Hindlimb muscle (tissue), 1 donor: ENCODE measurements at places on chromosomes 4 and X. TPM values are rescaled to one million over a fixed set of nuclear protein-coding genes. Genes with fewer than 3 reads are reported as not detected.

- no peak for DNase-seq
These were observed 60.8 kb upstream of the TBC1D14 start for GRCh38 chr4:6848717-6849305.

GRCh38 chr4:123232439-123232838 lies 164.2 kb upstream of the SPRY1 start:
- DNase-seq = no peak

GRCh38 chrX:134373736-134374135 lies 86.2 kb upstream of the HPRT1 start:
- peak; percentile 4 for DNase-seq

GRCh38 chrX:13655674-13656073 lies 2.7 kb downstream of the TCEANC start:
- DNase-seq = no peak

DNA sequence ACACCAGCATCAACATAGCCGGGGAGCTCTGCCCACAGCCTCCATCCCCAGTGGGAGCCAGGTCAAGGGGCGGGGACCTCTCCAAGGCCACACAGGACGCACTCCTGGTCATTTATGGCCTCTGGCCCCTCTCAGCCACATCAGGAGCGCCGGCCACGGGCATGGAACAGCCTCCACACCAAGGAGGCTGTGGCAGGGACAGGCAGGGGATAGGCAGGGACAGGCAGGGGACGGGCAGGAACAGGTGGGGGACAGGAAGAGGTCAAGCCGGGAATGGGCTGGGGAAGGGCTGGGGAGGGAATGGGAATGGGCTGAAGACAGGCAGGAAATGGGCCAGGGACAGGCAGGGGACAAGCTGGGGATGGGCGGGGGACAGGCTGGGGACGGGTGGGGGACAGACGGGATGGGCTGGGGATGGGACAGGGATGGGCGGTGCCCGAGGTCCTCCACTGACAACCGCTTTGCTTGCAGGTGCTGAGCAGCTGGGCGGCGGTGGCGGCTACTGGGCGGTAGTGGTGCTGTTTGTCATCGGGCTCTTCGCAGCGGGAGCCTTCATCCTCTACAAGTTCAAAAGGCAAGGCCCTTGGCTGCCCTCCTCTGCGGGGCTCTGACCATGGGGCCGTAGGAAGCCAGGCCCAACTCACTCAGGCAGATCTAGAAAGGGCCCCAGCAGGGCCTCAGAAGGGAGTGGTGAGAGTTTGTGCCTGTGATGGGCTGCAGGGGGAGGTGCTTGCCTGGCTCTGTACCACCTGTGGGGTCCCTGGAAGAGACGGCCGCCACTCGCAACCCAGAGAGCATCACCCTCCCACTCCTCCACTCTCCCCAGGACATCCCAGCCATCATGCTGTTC lies 205.6 kb downstream of the AFAP1 start:
- no peak for DNase-seq

GRCh38 chr4:145670422-145670821 lies 9.5 kb upstream of the C4orf51 start:
- DNase-seq = no peak

DNA sequence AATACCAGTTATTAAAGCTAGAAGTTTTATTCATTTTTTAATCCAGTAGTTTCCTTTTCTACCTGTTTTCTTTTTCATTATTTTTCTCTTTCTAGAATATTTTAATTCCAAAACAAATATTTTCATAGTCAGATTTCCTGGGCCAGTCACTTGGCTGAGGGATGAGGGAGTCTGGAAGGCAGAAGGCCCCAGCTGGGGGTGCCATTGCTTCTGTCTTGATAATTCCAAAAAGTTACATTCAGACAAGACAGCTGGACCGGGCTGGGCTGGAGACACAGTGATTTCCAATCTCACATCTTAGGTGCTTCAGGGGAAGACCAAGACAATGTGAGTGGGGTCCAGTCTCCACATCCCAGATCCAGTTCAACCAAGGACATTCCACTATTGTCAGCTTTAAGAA lies 263.5 kb downstream of the TMA16 start:
- no peak for DNase-seq

GRCh38 chr4:86060341-86060740 lies 299.5 kb downstream of the MAPK10 start:
- DNase-seq = no peak

- no peak for DNase-seq
These were observed 91.1 kb downstream of the PPP3CA start for GRCh38 chr4:101256222-101256621.

- DNase-seq = no peak
These were observed 67.3 kb downstream of the ZFX start for GRCh38 chrX:24216827-24217226.

GRCh38 chr4:78928835-78929234 lies 10.4 kb downstream of the PAQR3 start:
- DNase-seq = no peak

DNA sequence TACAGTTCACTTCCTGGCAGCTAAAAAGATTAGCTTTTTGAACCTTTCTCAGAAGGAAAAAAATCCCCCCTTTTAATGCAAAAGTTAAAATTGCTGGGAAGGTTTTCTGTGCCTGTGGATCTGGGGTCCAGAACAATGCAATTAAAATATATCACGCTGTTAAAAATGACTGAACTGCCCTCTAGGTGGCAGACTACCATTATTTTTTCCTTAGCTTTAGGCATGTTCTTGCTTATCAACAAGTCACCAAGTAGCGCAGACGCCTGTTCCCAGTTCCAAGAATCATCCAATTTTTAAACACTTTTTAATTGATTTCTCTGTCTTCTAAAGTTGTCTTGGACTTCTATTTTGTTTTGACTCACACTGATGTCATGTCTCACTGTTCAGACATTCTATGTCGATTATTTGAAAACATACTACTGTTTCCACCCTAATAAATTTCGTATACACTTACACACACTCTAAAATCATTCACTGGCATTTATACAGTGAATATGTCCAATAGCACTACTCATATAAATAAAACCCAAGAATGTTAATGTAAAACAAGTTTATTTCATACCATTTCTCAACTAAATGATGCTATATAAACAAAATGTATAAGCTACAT lies 661.6 kb downstream of the RAPGEF2 start:
- peak; percentile 42 for DNase-seq

DNA sequence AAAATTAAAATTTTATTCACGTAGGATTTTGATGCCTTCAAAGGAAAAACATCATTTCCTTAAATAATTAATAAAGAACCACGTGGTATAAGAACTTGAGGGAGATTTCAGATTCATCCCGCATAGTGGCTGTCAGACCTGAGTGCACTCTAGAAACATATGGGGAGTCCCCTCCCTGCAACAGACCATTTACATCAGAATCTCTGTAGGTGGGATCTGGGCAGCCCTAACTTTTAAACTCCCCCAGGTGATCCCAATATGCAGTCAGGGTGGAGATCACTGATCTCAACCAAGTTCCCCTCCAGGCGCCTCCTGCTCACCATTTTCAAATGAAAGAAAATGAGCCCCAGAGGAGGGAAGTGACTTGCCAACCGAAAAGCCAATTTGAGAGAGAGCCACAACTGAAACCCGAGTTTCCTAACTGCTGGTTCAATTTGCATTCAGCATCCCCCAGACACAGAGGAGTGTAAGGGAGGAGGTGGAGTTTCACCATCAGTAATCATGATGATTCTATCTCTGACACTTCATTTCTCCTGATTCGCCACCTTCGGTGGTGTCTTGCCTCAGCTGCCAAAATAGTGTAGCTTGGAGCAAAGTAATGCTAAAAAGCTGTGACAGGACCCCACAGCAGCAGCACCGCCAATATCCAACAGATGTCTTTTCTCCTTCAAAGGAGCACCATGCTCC lies 11.4 kb downstream of the RNF150 start:
- DNase-seq = no peak

DNA sequence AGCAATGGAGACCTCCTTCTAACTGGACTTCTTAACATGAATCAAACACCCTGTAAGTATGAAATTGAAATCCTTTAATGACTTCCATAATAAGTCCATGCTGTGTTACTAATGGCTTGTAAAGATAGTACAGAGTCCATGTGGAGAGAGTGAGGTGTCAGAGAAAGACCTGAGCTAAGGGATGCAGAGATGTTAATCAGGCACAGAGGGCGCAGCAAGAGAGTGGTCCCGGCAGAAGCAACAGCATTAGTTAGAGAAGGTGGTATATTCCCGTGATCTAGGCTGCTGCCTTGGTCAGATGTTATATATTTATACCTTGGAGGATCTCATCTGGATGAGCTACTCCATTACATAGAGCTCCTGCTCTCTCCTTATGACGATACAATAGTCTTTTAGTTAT lies 295.3 kb downstream of the LDB2 start:
- DNase-seq = no peak

GRCh38 chr4:185142564-185142911 lies 528 bp upstream of the SLC25A4 start:
- DNase-seq = no peak

DNA sequence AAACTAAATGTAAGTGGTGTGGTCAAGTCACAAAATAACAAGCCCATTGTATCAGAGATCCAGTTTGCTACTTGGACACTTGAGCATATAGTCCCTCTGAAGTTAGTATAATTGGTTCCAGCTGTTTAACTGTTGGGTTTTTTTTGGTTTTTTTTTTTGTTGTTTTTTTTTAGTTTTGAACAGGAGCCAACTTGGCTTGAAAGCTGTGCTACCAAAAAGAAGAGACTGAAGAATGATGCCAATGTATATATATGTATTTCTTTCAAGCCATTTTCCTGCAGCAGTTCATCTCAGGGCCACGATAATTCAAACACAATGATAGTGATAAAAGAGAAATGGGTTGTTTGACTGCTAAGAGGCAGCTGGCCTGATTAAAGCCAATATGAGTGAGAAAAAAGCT lies 138.3 kb downstream of the PCDH18 start:
- DNase-seq = peak; percentile 14

GRCh38 chr4:65227628-65228027 lies 442.7 kb downstream of the EPHA5 start:
- no peak for DNase-seq

GRCh38 chr4:1374706-1375045 lies 27.7 kb downstream of the UVSSA start:
- no peak for DNase-seq

- no peak for DNase-seq
These were observed 219.6 kb downstream of the CAMK2D start for GRCh38 chr4:113541933-113542332.

DNA sequence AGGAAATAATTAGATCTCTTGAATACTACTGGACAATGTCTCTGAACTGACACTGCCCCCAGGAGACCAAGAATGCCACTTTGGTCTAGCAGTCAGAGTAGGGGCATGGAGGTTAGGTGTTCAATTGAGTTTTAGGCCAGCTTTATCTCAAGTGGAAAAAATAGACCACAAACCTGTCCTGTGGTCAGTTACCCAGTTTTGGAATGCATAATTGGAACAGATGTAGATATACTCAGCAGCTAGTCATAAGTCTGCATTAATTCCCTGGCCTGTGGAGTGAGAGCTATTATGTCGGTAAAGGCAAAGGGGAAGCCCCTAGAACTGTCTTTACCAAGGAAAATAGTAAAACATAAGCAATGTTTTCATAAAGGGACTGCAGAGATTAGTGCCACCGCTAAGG lies 587.7 kb downstream of the GLUD2 start:
- no peak for DNase-seq

GRCh38 chr4:3406431-3406830 lies 35.3 kb upstream of the HGFAC start:
- no peak for DNase-seq

DNA sequence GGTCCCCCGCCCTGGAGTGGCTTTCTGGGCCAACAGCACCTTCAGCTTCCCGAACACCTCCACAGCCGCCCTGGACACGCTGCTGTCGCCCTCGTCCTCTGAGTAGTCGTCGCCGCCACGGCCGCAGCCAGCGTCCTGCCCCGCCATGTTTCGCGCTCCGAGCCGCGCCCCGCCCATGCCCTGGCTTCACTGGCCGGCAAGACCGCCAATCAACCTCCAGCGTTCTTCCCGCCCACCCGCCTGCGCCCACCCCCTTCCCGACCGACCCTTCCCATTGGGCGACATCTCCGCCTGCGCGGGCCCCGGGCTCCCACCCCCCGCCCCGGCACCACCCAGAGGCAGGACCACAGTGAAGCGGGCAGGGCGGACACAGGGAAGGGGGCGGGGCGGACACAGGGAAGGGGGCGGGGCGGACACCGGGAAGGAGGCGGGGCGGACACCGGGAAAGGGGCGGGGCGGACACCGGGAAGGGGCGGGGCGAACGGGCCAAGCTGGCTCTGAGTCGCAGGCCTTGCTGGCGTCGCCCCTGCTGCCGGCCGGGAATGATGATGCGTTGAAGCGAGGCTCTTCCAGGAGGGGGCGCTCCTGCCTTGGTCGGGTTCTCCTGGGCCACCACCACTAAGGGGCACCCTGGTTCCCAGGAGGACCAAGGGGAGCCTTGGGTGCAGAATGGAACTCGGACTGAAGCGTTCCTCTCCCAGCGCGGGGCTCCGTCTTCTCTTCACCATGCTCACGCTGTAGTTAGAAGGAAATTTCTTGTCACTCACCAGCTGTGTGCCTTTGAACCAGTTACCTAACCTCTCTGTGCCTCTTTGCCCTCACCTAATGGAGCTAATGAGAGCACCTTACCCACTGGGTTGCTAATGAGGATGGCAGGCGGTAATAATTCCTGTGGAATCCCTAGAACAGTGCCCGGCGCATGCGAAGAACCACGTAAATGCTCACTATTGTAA lies at the start of gene HAUS7:
HAUS7 (minus strand) TSS at position 166 of the 953 bp plus-strand sequence; CDS start at position 147, 19 bp downstream.
- peak; percentile 89 for DNase-seq

DNA sequence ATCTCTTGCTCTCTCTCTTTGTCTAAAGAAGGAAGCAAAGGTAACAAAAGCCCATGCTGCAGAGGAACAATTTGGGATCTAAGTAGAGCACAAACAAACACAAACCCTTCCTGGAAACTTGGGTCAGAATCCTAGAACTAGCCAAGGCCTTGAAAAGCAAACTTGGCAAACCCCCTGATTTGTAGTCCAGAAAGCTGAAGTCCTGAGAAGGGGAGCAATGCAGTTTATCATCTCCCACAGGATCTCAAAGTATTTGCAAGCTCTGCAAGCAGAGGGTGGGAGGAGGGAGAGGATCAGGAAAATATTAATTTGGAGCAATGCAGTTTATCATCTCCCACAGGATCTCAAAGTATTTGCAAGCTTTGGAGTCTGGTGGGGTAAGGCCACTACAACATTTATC lies 379.5 kb upstream of the FGF13 start:
- DNase-seq = peak; percentile 19

DNA sequence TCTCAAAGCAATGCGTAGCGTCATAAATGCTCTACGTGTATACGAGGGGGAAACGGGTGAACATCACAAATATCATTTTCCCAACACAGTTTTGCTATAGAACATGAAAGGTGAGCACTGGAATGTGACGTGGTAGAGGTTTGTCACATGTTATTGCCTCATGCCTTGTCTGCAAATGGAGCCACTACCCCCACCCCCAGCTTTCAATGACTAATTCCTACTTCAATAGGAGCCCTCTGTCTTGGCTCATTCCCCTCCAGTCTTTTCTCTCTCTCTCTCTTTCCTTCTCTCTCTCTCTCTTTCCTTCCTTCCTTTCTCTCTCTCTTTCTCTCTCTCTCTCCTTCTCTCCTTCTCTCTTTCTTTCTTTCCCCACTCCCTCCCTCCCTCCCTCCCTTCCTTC lies 127.0 kb downstream of the STOX2 start:
- no peak for DNase-seq

GRCh38 chrX:13759152-13759718 lies 24.7 kb downstream of the OFD1 start:
- DNase-seq = no peak

ASB5 gene
- polyA plus RNA-seq = 128 TPM

FRMPD3 gene
- 0.13 TPM for polyA plus RNA-seq

RAB33B gene
- 7.8 TPM for polyA plus RNA-seq

CT83 gene
- polyA plus RNA-seq = not detected

PPP2R2C gene
- 0.45 TPM for polyA plus RNA-seq

SCML2 gene
- 6.0 TPM for polyA plus RNA-seq

LSM6 gene
- 34.2 TPM for polyA plus RNA-seq

HPGDS gene
- 5.8 TPM for polyA plus RNA-seq

TSPAN6 gene
- polyA plus RNA-seq = 24.8 TPM

BTC gene
- 2.4 TPM for polyA plus RNA-seq
